ENCODE measurements at places on chromosomes 3 and 15. TPM values are rescaled to one million over a fixed set of nuclear protein-coding genes. Genes with fewer than 3 reads are reported as not detected.

GRCh38 chr3:165642761-165643420 is 194.3 kb downstream of the BCHE start:
- DNase-seq = no peak

GRCh38 chr3:156455839-156456238 is 99.1 kb downstream of the SSR3 start:
- DNase-seq = no peak

DNA sequence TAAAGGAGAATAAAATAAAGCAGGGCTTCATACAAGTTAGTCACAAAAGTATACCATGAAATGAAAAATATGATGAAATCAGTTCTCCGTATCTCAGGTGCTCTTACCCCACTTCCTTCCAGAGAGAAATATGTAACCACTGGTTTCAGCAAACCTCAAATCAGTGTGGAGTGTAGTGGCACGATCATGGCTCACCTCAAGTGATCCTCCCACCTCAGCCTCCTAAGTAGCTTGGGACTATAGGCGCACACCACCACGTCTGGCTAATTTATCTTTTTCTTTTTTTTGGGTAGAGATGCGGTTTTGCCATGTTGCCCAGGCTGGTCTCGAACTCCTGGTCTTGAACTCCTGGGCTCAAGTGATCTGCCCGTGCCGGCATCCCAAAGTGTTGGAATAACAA is 24.2 kb downstream of the DENND4A start:
- no peak for DNase-seq

- DNase-seq = no peak
Measured at GRCh38 chr15:65990298-65990981, 121.1 kb downstream of the RAB11A start.

DNA sequence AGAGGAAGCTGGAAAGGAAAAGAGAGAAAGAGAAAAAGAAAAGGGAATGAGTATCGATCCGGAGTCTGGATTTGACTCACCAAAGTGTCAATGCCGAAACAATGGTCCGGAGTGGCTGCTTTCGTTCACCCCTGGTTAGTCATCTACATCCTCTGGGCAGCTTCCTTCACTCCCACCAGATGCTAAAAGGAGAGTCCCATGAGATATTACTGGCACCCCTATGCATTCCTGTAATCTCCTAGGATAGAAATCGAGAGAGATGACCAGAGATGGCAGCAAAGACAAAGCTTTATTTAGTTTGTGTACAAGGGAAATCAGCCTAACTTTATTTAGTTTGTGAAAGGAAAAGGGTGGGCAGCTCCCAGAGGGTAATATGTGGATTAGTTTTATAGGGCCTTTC is 622.2 kb downstream of the ZPLD1 start:
- DNase-seq = no peak

- DNase-seq = no peak
Measured at GRCh38 chr3:63945558-63946096, 33.4 kb upstream of the SCAANT1 start.

DNA sequence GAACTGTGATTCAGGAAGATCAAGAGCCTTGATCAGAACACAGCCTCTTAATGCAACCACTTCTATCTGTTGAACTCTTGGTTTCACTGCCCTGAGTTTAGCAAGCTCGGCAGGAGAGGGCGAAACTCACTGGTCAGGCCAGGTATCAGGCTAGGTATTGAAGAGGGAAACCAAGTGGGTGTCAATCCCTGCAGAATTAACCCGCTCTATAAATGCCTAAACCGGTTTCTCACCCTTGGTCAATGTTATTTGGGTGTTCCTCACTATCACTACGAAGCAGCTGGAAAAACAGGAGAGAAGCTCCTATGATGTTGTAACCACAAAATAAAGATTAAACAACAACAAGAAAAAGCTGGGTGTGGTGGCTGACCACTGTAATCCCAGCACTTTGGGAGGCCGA is 23.9 kb downstream of the LIPH start:
- DNase-seq = no peak

DNA sequence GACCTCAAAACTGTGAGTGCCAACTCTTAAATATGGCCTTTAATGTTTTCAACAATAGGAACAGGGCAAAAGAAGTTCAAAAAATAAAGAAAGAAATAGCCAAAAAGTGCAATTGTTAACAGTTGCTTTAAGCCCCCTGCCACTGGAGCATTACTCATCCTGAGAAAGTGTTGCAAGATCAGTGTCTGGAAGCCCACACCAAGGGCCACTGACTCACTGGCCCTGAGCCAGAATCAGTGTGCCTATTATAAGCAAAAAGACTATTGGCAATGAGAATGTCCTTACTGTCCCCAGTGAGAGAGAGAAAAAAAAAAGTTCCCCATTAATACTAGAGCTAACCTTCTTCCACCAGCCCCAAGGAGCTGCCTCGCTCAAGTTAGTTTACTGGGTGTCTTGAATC is 480.1 kb upstream of the ZNF385D start:
- DNase-seq = no peak

- DNase-seq = no peak
Measured at GRCh38 chr3:127990461-127990860, 61.8 kb upstream of the SEC61A1 start.

- DNase-seq = no peak
Measured at GRCh38 chr3:168342946-168343850, 247.5 kb upstream of the GOLIM4 start.

DNA sequence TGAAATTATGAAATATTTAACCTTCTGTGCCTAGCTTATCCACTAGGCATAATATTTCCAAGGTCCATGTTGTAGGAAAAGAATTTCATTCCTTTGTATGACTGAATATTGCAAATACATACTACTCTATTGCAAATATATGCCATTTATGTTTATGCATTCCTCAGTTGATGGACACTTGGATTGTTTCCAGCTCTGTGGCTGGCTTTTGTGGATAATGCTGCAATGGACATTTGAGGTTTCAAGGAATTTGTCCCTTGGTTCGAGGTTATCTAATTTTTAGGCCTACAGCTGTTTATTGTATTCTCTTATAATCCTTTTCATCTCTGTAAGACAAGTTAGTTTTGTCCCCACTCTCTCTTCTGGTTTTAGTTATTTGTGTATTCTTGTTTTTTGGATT is 7.7 kb upstream of the AADACL2 start:
- DNase-seq = no peak

DNA sequence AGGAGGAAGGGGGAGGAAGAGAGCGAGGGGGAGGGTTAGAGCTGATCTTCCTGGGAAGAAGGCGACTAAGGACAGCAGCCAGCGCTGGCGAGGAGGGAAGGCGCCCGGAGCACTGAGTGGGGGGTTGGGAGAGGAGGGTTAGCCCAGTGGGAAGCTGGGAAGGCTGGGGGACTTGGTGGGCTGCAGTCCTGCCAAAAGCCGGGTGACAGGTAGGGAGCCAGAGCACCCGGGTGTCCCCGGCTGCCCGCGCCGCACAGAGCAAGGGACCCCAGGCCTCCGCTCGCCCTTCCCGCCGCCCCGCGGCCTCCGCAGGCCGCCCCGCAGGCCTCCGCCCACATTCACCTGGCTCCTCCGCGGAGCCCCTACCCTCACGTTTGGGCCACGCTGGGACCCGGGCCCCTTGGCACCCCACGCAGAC is 448 bp downstream of the SLC12A8 start:
- DNase-seq = peak; percentile 36

DNA sequence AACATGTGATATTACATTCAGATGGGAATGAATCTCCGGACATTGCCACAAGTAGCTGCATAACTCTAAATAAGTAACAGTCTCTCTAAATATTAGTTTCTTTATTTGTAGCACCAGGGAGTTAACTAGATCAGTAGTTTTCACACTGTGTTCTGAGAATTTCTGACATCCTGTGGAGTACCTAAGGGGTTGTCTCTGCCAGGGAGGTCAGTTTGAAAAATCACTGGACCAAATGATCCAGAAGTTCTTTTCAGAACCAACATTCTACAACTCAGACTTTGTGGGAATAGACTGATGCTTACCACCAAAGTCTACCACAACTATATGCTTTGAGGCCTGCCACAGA is 9.0 kb upstream of the ILDR1 start:
- no peak for DNase-seq

DNA sequence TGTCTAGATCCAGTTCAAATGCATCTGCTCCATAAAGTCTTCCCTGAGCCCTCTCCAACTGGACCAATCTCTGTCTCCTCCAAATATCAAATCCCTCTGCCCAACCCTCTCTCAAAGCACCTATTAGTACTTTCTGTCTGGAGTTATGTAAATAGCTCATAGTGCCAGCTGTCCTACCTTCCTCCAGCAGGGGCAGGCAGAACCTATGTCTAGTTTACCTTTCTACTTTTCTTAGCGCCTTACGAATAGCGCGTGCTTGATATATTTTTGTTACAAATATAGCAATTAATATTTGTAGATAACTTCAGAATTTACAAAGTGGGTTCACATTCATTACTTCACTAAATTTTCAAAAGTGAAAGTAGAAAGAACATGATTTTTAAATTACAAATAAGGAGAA is 14.0 kb upstream of the CCDC80 start:
- DNase-seq = no peak

- DNase-seq = no peak
Measured at GRCh38 chr3:16140116-16140893, 34.2 kb upstream of the GALNT15 start.

DNA sequence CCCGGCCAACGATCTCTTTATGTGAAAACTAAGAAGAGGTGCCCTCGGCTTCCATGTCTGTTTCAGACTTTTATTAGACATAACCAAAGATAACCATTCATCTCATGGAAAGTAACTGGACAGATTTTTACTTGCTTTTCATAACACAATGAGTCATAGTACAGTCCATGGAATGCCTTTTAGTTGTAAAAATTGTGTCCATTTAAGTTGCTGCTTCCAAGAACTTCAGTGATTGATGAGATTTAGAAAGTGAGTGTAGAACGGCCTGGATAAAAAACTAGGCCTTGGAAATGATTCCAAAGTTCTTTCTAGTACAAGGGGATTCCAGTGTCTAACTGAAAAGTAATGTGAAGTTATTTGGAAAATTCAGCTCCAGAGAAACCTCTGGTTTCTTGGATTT is 10.8 kb downstream of the EIF2AK4 start:
- no peak for DNase-seq

The IRAK2 gene
- total RNA-seq = 1.1 TPM

The FAN1 gene
- 27.5 TPM for total RNA-seq

The C3orf22 gene
- not detected for total RNA-seq

The LTK gene
- total RNA-seq = 13.3 TPM

The NTRK3 gene
- 2.1 TPM for total RNA-seq

The IL17RE gene
- total RNA-seq = 116 TPM

The GPR156 gene
- total RNA-seq = 2.7 TPM
